ENCODE measurements at places on chromosomes 3 and 15.

GRCh38 chr3:33153782-33154181 lies 40.0 kb downstream of the CRTAP start:
- no peak for DNase-seq

GRCh38 chr3:112114576-112115160 lies 18.4 kb downstream of the GCSAM start:
- no peak for DNase-seq

- peak; percentile 71 for DNase-seq
Measured at GRCh38 chr3:141426404-141427034, 58.2 kb downstream of the ZBTB38 start.

DNA sequence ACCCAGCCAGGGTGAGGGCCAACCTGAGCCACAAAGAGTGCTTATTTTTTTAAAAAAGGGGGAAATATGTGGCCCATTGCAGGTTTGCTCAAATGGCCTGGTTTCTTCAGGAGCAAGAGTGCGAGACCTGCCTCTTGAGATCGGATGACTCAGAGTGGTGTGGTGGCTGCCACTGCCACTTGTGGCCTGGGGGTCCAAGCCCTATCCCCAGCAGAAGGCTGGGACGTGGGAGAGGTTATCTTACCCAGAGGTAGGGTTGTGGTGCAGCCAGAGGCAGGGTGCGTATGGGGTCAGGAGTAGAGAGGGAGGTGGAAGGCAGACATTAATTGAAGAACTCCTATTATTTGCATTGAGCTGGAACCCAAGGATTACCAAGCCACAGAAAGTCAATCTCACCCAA lies 83.2 kb upstream of the SMAD3 start:
- DNase-seq, result peak; percentile 30

- DNase-seq, result no peak
Measured at GRCh38 chr3:89052386-89052785, 55.0 kb upstream of the EPHA3 start.

DNA sequence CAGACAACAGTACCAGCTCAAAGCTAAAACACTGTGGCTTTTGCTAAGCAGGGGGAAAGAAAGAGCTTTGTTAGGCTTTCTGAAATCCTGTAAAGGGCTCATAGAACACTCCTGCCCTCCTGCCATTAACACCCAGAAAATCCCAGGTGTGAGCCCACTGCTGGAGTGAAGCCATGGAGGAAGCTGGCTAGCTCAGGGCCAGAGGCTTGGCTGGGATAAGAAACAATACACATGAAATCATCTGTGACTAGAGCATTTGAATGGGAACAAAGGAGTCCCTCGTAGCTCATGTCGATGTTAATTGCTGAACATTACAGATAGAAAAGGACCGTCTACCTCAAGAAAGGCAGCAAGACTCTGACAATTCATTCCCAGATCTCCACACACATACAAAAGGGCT lies 23.5 kb downstream of the RUVBL1 start:
- no peak for DNase-seq

- DNase-seq, result no peak
Measured at GRCh38 chr15:52731732-52732470, 52.7 kb upstream of the ATOSA start.

GRCh38 chr15:79007066-79007465 lies 62.2 kb upstream of the CTSH start:
- DNase-seq, result peak; percentile 52

- no peak for DNase-seq
Measured at GRCh38 chr3:165797551-165797950, 39.7 kb downstream of the BCHE start.

DNA sequence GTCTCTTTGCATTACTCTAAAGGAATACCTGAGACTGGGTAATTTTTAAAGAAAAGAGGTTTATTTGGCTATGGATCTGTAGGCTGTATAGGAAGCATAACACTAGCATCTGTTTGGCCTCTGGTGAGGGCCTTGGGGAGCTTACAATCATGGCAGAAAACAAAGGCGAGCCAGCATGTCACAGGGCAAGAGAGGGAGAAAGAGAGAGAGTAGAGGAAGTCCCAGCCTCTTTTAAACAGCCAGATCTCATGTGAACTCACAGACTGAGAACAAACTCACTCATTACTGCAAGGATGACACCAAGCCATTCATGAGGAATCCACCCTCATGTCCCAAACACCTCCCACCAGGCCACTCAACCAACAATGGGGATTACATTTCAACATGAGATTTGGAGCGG lies 974.6 kb downstream of the FHIT start:
- peak; percentile 73 for DNase-seq

DNA sequence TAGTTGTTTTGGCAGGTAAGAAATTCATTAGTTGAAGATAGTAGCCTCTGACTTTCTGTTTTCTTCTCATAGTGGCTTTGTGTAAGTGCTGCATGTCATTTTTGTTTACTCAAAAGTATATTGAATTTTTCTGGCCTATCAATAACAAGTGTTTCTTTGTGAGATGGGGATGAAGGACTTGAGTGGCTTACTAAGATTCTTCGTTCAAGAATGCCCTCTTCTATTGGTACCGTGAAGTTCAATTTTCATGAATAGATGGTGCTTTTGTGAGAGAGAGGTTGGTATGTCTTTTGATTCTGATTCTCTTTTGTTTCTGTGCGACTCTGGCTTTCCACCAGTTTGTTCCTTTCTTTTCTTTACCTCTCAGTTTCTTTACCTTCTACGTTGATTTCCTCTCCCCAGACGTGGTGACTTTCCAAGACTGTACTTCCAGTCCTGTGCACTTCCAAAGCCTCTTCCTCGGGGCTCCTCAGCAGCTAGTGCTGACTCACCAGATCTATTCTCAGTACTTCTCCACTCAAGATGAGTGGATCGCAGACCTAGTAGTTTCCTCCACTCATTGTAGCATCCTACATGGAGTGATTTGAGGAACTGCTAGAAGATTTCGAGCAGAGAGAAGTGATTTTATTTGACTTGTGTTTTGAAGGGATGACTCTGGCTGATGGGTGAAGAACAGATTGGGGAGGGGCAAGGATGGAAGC lies 82.0 kb upstream of the EPHB3 start:
- no peak for DNase-seq

GRCh38 chr3:110958313-110959147 lies 113.1 kb upstream of the NECTIN3 start:
- DNase-seq, result no peak

DNA sequence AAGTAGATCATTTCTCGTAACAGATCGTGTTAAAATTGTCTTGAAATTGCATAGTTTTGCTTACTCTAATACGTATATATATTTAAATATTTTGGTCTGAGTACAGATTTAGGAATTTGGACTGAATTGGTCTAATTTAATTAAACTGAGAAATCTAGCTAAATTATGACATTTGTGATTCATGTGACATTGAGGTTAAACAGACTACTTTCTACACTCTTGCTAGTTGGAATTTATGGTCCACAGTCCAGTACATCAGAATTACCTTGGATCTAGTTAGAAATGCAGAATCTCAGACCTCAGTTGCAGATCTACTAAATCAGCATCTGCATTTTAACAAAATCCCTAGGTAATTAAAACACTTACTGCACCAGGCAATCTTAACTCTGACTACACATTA lies 609.7 kb upstream of the GOLIM4 start:
- DNase-seq, result no peak

GRCh38 chr15:69105451-69105985 lies 54.9 kb upstream of the GLCE start:
- no peak for DNase-seq

GRCh38 chr3:150786791-150787190 lies 23.8 kb upstream of the SIAH2 start:
- peak; percentile 16 for DNase-seq

GRCh38 chr3:190404715-190405114 lies 16.8 kb downstream of the CLDN16 start:
- DNase-seq, result no peak

DNA sequence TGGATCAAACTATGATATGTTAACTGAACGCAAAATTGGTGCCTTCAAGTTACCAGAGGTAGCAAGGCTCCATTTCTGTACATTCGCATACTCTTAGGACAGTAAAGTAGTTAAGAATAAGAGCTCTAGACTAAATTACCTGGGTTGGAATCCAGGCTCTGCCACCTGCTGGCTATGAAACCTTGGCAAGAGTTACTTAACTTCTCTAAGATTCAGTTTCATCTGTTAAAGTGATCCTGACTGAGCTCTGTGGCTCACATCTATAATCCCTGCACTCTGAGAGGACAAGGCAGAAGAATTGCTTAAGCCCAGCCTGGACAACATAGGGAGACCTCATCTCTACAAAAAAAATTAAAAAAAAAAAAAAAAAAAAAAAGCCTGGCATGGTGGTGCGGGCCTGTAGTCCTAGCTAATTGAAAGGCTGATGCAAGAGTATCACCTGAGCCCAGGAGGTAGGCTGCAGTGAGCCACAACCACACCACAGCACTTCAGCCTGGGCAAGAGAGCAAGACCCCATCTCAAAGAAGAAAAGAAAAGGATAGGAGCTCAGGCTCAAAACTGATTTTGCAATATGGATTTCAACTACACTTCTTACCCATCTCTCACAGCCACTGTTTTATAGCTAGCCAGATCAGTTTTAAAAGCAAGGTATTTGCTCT lies 21.3 kb downstream of the GSK3B start:
- no peak for DNase-seq

DNA sequence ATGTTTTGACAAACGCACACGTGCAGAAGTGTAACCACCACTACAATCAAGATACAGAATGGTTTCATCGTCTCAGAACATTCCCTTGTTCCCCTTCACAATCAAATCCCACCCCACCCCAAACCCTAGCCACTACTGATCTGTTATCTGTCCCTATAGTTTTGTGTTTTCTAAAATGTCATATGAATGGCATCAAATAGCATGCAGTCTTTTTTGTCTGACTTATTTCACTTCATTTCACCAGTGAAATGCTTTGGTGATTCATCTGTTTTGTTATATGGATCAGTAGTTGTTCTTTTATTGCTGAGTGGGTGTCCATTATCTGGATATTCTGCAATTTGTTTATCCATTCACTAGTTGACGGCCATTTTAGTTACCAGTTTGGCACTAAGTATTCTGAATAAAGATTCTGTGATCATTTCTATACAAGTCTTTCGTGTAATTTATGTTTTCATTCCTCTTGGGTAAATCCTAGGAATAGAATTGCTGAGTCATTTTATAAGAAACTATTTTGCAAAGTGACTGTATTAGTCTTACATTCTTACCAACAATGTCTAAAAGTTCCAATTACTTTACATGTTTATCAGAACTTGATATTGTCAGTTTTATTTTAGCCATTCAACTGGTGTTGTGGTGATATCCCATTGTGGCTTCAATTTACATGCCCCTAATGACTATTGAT lies 232.8 kb downstream of the CLSTN2 start:
- DNase-seq, result no peak

- DNase-seq, result no peak
Measured at GRCh38 chr3:116034794-116035193, 410.5 kb downstream of the LSAMP start.

DNA sequence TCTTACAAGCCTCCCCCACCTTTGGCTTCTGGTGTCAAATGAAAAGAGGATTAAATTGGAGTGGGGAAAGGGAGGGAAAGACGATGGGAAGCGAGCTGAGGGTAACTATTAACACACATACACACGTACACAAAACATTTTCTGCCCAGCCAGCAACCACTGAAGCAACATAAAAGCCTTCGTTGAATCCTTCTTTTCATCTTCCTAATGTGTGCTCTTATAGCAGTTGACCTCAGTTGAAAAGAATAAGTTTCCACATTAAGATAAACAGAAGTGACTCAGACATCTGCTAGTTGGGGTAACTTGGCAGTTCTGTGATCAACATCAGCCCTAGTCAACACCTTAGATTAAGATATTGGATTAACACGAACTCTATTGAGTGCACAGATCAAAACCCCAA lies 558.5 kb downstream of the MECOM start:
- peak; percentile 72 for DNase-seq

DNA sequence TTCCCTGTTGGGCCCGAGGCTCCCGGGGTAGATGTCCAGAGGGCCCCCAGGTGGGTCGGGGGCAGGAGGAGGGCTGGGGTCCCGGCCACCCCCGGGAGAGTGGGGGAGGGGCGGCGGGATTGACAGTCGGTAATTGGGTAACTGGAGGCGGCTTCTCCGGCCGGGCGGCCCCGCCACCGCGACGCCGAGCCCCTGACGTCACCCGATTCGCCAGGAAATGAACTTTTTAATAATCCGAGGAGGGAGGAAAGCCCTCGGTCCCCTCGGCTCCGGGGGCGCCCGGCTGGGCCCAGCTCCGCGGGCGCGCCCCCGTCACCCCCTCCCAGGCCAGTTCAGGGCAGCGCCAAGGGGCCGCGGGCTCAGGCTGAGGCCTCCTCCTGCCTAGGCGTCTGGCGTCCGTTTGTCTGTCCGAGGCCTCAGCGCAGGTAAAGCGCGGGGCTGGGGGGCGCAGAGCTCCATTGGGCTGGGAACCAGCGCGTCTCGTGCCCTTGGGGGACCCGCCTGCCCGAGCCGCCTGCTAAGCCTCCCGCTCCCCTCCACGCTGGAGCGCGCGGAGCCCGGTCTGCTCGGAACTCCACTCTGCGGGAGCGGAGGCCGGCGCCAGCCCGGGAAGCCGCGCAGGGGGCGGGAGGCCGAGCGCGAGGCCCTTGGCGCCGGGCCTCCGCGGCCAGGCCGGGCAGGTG lies 3.9 kb downstream of the GATA2 start:
- no peak for DNase-seq

GRCh38 chr3:141368062-141368924 lies at the start of gene ZBTB38:
Gene ZBTB38 (plus strand): TSS chr3:141368504. CDS start chr3:141442389, 73,885 bp downstream.
- DNase-seq, result peak; percentile 99

- DNase-seq, result no peak
Measured at GRCh38 chr3:29619676-29620075, 338.8 kb downstream of the RBMS3 start.

DNA sequence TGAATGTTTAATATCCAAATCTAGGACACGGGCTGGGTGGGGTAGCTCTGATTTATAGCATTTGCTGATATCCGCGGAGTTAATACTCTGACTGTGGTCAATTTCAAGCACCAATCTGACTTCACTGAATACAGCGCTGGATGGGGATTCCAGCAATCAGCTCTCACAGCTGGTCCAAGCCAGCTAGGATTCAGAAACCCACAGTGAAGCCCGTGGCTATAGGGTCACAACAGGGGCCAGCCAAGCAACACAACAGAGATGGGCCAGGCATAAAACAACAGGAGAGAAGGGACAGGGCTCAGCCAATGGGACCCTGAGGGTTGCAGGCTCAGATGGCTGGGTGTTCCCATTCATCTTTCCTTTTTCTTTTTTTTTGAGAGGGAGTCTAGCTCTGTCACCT lies 5.4 kb upstream of the LMAN1L start:
- peak; percentile 29 for DNase-seq

DNA sequence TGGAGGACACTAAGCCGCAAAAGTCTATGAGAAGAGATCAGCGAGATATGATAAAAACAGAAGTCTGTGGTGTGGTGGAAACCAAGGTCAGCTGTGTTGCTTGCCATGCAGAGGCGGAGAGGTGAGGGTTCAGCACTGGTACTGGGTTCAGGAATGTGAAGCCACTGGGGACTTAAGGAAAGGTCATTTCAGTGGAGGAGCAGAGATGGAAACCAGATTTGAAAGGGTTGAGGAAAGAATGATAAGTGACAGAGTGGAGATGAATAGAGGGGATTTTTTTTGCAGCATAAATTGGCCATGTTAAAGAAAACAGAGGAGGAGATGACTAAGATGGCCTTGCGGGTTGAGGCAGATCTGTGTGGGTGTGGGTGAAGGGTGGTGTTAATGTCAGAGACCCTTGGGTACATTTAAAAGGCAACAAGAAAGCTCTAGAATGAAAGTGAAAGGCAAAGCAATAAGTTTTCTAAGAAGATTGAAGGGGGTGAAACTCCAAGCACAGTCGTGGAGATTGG lies 265.5 kb downstream of the ADAMTSL3 start:
- peak; percentile 2 for DNase-seq

GRCh38 chr3:192919901-192920300 lies 2.2 kb upstream of the MB21D2 start:
- DNase-seq, result no peak
